A172 (cell line): ENCODE measurements at places on chromosomes 12 and 14. TPM values are rescaled to one million over a fixed set of nuclear protein-coding genes. Genes with fewer than 3 reads are reported as not detected.

LHX5 gene
- total RNA-seq: not detected in 2 replicates

FBLN5 gene
- 2.6 and 8.6 TPM in 2 replicates for total RNA-seq

IL22 gene
- total RNA-seq: not detected in 2 replicates

B3GNT4 gene
- total RNA-seq: 0.22 and 3.7 TPM in 2 replicates

NDUFA9 gene
- 70.0 and 95.3 TPM in 2 replicates for total RNA-seq

GRCh38 chr12:40033242-40033630 is 72.6 kb downstream of the SLC2A13 start:
- no peak for DNase-seq

DNA sequence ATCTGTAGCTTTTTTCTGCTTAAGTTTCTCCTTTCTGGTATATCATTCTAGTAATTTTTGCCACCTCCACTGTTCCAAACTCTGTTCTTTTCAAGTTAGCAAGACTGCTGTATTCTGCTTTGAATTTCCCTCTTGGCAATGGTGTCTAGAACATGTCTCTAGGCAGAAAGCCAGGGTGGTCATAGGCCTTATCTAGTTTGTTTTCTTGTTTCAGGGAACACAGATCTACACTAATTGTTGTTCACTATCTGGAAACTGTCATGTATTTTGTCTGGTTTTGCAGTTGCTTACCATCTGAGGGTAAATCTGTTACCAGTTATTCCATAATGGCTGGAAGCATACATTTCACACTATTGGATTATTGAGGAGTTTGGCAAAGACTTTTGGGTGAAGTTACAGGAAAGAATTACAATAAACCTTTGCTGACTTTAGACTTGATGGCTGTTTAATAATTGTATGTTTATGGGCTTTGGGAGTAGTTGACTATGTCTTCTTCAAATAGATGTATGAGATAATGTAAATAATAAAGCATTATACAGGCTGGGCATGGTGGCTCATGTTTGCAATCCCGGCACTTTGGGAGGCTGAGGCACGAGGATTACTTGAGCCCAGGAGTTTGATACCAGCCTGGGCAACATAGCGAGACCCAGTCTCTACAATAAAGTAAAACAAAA is 41.4 kb downstream of the FUT8 start:
- DNase-seq: no peak
